ENCODE measurements at places on chromosomes 11 and 22. TPM values are rescaled to one million over a fixed set of nuclear protein-coding genes. Genes with fewer than 3 reads are reported as not detected.

NFAM1 gene
- total RNA-seq: not detected

- DNase-seq: no peak
These were observed 6.0 kb upstream of the OMP start for GRCh38 chr11:77096591-77097019.

DNA sequence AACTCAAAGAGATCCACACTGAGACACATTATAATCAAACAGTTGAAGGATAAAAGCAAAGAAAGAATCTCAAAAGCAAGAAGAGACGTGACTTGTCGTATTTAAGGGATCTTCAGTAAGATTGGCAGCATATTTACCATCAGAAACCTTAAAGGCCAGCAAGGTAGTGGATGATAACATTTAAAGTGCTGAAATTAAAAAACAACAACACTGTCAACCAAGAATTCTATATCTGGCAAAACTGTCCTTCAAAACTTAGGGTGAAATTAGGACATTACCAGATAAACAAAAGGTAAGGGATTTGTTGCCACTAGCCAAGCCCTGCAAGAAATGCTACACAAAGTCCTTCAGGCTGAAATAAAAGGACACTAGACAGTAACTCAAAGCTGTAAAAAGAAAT, 11.0 kb upstream of the MUC5B start:
- DNase-seq: no peak

DNA sequence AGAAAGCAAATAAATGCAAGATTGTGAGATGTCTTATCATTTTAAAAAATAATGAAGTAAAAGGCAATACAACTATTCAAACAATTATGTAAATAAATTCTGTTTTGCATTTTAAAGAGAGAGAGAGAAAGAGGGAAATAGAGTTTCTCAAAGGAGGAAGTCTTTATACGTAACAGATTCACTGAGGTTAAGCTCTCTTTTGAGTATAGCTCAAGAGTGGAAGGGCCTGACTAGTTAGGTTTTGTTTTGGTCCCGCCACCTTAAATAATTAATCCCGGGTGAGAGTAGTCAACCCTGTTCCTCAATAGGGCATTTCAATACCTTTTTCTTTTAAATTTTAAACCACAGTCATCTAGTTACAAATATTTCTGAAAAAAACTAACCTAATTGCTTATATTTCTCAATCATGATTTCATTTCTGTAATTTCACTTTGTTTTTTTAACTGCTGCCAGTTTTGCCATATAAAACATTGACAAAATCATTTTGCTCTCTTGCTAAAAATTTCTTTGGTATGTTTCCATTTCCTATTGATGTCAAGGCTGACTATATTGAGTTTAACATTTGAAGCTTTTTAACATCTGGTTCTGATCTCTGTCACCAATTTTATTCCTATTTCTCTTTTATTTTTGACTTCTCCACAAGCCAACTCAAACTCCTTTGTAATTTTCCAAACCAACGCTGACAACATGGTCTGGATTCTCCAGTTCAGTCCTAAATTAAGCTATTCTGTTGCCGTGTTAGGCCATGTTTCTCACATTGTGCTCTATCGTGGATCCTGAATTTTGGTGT, 10.3 kb downstream of the OR10D3 start:
- no peak for DNase-seq

DNA sequence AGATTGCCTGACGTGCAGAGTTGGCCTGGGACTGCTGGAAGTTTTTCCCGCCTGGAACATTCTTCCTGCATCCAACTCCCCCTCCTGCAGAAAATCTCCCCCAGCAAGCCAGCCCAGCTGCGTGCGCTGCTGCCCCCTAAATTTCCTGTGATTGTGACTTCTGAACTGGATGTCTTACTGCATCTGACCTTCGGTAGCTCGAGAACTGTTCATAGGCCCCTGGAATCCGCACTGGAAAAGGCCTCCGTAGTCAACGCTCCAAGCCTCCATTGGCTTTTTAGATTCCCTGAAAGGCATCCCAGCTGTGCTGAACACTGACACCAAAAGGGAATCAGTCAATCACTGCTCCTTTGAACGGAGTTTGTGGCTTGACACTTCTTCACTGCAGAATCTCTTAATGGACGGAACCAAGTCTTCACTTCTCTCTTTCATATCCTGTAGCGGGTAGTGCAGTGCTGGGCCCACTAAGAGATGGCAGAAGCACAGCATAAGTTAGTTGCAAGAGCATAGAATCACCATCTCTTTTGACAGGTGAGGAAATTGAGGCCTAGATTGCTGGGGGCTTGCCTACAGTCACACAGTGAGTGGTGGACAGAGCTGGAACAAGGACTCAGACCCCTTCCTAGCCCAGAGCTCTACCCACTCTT, 14.2 kb upstream of the RASD2 start:
- no peak for DNase-seq

DNA sequence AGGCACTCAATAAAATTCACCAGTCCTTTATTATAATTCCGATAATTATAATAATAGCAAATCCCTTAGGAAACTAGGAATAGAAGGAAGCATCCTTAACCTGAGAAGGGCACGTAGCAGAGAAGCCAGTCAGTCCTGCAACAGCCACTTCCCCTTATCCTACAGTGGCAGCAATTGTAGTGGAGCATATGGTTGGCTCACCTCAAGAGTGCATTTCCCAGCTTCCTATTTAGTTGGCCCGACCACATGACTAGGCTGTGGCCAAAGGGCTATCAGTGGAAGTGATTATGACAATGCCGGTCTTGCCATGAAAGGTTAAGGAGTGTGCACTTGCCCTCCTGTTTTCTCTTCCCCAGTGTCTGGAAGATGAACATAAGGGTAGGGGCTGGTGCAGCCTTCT, 27.0 kb downstream of the TESMIN start:
- DNase-seq: no peak

DNA sequence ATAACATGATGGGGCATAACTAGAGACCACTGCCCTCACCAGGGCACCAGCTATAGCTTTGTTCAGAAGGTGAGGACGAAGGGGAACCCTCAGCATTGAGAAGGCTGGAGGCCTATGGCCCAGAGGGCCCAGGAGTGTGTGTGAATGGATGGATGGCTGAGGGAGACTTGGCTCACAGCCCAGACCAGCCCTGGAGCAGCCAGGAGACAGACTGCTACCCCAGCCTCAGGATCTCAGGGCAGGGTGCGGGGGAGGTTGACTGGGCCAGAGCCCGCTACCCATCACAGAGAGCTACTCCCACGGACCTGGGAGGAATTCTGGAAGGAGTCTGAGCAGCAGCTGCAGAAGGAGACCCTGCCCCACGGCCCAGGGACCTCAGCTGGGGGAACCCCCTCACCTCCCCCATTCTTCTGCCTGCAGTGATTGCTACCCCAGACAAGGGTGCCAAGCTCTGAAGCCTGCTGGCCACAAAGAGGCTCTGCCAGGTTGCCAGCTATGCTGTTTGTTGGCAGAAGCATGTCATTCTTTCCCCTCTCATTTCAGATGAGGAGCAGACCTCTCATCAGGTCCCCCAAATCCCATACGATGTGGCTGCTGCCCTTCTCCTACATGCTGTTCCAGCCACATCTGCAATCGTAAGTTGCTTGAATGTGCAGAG, 5.4 kb upstream of the CSDC2 start:
- DNase-seq: no peak

- DNase-seq: no peak
These were observed 5.1 kb upstream of the PDGFD start for GRCh38 chr11:104169091-104169490.

GRCh38 chr11:68687986-68688385, 3.6 kb downstream of the GAL start:
- no peak for DNase-seq

DNA sequence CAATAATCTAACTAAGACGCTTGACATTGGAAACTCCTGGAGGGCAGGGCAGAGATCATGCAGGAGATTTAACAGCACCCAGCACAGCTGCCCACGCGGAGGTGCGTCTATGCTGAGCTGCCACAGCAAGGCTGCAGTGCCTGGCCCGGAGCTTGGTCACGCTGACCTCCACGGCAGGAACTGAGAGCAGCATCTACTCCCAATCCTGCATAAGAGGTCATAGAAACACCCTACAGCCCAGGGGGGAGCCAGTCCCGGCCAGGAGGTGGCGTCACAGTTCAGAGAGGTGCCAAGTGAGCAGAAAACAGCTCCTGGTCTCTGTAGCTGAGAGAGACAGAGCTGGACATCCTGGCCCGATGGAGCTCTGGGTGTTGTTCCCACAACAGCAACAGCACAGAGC, 121.1 kb upstream of the TMEM45B start:
- DNase-seq: no peak

DNA sequence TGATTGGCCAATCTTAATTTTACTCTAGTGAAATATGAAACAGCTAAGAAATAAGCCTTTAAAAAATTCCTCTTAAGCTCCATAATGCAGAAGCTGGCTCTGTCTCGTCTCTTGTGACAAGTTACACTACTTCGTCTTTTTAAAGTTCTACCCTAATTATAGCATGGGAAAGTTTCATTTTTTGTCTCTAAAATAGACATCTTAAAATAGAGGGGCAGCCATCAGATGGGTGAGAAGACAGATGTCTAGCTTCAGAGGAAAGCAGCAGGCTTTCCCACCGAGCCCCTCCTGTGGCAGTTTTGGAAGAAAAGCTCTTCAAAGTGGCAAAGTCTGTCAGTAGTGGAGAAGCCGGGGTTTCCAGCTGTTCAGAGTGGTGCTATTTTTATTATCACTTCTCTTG, 39.5 kb downstream of the XRRA1 start:
- DNase-seq: no peak

GRCh38 chr11:42239188-42239587, 779.7 kb upstream of the LRRC4C start:
- no peak for DNase-seq

DNA sequence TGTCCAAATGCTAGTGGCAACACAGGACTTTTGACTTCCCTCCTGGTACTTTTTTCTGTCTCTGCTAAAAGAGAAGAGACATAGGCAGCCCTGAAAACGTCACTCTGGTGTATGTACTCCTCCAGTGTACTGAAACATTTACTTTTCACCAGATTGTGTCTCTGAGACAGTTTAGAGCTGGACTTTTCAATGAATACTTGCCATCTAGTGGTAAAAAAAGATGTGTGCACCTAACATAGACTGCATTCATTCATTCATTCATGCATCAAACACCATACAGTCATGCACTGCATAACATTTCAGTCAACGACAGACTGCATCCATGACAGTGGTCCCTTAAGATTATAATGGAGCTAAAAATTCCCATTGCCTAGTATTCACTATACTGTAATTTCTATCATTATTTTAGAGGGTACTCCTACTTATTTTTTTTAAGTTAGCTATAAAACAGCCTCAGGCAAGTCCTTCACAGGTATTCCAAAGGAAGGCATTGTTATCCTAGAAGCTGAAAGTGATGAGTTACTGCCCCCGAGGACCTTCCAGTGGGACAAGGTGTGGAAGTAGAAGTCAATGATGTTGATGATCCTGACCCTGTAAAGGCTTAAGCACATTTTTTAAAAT, 186.2 kb downstream of the SPON1 start:
- DNase-seq: peak; percentile 17

GAL3ST3 gene
- total RNA-seq: not detected

GAB4 gene
- not detected for total RNA-seq

MMP12 gene
- not detected for total RNA-seq

- no peak for DNase-seq
These were observed 12.5 kb upstream of the PELI3 start for GRCh38 chr11:66454247-66454646.

DNA sequence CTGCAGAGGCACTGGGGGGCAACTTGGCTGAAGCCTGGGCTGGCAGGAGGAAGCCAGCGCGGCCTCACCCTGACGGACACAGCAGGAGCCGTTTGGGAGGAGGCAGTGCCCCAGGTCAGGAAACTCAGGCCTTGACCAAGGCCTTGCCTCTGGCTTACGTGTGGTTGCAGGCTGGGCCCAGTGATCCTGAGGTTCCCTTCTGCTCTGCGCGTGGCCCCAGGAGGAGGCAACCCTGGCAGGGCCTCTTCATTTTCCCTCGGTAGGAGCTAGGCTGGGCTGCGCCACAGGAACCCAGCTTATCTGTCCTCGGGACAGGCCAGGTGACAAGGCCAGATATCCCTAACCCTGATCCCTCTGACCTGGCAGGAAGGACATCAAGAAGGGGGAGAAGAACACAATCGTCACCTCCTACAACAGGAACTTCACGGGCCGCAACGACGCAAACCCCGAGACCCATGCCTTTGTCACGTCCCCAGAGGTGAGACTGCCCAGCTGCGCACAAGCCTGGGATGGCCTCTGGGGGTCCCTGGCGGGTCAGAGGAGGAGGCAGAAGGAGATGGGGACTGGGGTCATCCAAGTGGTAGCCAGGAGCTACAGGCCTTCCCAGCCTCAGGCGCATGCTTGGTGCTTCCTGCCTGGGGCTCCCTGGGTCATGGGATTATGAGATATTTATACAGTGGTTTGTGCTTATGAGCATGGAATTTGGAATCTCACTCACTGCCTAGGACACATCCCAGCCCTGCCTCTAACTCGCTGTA, 20.6 kb downstream of the POLR3H start:
- peak; percentile 63 for DNase-seq

DNA sequence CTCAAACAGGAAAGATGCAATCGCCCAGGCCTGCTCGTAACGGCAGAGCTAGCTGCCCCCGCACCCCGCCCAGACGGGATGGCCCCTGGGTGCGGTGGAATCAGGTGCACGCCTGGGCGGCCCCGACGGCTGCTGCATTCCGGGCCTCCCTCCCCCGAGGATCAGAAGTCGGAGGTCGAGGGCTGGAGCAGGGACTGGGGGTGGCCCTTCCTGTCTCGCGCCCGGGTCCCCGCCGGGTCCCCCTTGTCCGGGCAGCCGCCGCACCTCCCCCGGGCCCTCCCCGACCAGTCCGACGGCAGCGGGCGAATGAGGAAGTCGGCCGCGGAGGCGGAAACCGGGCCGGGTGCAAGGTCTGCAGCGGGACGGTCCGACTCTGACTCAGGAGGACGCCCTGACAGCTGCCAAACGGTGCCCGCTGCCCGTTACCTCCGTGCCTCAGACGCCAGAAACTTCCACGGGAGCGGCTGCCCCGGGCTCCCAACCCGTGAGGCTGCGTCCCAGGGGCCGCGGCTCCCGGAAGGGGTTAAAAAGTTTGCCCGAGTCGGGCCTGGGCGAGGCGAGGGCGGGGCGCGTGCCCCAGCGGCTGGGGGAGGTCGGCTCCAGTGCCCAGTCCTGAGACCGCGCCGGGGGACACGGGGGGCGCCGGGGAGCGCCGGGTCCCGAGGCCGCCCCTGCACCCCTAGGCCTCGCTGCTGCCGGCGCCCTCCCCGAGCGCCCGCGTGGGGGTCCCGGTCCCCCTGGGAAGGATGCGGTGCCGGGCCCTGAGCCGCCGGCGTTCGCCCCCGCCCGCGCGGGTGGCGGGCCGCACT, 663 bp downstream of the MYH9 start:
- peak; percentile 50 for DNase-seq

SLC17A6 gene
- not detected for total RNA-seq

EMSY gene
- total RNA-seq: 19.3 TPM

GRCh38 chr11:48051217-48051830, 71.0 kb downstream of the PTPRJ start:
- DNase-seq: no peak

SLCO2B1 gene
- not detected for total RNA-seq

DNA sequence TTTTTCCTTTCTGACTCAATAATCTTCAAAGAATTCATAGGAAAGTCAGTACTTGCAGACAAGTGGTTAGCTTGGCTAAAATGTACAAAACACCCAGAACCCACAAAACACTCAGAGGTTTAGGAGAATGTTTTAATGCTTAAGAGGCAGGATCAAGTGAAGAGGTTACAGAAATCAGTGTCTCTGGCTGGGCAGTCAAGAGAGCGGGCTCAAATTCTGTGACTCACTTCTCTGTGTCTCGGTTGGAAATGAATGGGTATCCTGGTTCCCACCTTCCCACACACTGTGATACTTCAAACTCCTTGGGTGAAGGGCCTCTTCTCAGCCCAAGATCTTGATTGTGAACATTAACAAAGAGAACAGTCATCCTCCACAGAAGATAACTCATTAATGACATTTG, 3.8 kb downstream of the MPEG1 start:
- no peak for DNase-seq

KCNQ1OT1 gene
- 0.57 TPM for total RNA-seq

GRCh38 chr11:118129471-118130172, 23.0 kb downstream of the SCN4B start:
- DNase-seq: no peak
